ENCODE measurements at places on chromosomes 7 and 10.

DNA sequence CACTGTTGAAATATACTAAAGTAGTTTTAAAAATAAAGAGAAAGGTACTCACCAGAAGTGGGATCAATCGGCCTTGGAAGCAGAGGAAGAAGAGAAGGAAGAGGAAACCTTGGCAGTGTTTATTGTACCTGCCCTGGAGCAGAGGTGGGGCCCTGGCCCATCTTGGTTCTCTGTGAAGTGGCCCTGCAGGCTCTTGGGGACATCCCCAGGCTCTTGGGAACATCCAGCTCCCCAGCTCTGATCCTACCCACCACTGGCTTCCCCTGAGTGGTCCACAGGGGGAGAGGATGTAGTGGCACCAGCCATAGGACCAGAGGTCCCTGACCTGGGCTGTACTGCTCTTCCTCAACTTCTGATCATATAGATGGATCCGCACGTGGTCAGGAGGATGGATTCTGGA, 22.3 kb upstream of the RET start:
- no peak for DNase-seq

DNA sequence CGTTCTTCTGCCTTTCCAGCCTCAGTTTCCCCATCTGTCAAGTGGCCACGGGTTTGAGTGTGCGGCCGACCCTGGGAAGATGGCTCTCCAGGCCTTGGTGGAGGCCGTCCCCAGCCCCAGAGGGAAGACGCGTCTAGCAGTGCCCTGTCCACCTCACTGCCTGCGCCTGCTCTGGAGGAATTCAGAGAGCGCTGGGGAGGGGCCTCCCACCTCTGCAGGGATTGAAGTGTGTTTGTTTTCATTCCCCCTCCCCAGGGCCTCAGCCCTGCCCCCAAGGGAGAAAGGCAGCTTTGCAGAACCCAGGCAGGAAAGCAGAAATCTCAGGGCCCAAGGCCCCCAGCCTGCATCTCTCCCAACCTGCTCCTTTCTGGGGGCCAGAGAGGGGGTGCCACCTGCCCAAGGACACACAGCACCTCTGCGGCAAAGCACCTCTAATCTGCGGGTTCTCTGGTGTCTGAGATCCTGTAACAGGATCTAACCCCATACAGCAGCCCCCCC, 91.0 kb downstream of the MICALL2 start:
- DNase-seq = no peak

GRCh38 chr10:125033146-125033924, 91.4 kb downstream of the ZRANB1 start:
- DNase-seq = no peak

DNA sequence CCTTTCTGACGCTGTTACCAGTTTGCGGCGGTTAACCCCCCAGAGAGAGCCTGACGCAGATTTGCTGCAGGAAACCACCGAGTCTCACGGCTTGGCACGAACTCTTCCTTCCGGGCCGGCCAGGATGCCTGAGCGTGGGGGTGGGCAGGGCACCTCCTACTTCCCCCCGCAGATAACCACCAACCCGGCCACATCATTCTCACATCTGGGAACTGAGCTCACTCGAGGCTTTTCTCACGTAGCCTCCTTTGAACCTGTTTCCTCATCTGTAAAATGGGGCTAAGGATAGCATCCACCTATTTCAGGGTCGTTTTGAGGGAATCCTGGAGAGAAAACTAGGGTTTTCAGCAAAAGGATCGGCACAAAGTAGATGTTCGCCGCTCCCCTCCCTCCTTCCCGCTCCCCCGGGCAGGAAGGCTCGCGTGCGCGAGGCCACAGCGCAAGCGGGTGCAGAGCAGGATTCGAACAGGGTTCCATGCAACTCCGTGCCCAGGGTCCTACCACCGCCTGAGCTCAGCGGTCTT, 23.6 kb downstream of the DDIT4 start:
- peak; percentile 99 for DNase-seq

DNA sequence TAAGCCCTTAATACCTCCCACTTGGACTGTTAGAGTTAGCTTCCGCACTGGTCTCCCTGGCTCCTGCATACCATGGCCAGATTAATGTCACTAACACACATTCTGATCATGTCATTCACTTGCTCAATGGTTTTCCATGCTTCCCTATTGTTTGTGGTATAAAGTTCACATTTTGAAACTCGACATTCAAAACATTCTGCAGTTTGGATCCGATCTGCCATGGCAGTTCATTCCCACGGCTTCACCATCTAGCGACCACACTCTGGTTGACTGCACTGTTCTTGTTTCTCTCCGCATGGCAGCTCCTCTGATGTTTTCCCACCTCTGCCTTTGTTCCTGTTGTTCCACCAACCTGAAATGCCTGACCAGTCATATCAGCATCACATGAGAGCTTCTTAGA, 87.4 kb upstream of the WAC start:
- no peak for DNase-seq

DNA sequence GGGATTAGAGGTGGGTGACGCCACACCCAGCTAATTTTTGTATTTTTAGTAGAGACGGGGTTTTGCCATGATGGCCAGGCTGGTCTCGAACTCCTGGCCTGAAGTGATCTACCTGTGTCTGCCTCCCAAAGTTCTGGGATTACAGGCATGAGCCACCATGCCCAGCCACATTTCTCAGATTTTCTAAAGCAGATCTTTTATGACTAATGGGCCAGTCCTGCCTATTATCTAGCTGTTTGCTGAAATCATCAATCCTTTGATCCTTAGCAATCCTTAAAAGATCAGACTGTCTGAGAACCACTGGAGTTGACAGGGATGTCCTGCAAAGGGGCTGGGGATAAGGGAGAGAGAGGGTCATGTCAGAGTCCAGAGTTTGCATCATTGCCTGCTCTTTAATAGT, 21.2 kb upstream of the ABCA13 start:
- no peak for DNase-seq

Measured in activated CD4-positive, alpha-beta T cell treated with anti-CD3 and anti-CD28 coated beads, Interleukin-2, Interleukin-6, amounts not matched to agents 100 ng/mL and 50 ng/mL, durations not matched to agents 16 hours and 8 hours (primary cell).